ENCODE measurements at places on chromosomes 6 and 20.

DNA sequence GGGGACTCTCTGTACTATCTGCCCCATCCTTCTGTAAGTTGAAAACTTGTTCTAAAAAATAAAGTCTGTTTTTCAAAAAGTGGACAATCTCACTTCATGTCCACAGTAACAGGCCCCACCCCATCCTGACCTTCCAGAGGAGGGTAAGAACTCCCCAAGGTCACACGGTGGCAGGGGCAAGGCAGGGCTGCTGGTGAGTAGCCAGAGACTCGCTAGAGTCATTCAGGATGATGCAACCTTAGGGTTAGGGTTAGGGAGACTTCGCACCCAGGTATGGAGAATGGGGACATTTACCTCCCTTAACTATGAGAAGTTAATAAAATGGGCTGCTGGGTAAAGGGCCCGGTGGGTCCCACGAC, 15.4 kb downstream of the PEDS1 start:
- DNase-seq, result no peak

DNA sequence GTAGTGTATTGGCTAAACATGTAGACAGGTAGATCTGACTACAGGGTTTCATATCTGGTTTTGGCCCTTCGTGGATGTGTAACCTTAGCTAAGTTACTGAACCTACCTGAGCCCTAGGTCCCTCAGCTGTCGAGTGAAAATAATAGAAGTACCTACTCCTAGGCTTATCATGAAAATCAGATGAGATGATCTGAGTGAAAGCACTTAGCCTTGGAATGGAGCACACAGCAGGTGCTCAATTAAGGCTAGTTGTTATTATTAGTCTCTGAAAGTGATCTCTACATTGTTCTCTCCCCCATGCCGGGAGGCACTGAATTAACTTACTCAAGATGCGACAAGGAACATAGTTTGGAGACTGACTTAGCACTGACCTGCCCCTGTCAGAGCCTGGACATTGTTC, 174.7 kb upstream of the ZNF217 start:
- DNase-seq, result no peak

- no peak for DNase-seq
These were observed 323.2 kb downstream of the ADGRB3 start for GRCh38 chr6:68958327-68958726.

DNA sequence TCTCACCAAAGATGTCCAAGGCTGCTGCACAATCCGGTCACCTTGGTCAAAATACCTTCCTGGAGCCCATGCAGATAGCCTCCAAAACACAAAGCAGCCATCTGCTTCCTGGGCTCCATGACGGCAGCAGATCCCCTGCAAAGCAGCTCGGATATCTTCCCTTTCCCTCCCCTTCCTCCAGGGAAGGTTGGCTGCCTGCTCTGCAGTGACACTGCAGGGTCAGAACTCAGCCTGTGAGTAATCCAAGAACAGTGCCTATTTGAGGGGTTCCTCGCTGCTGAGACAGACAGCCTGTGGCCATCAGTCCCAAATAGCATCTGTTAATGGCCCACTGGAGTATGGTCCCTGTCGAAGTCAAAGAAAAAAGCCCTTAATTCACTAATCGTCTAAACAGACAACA, 270.8 kb downstream of the PREX1 start:
- no peak for DNase-seq

- DNase-seq, result no peak
These were observed 130.4 kb upstream of the PLCB4 start for GRCh38 chr20:8938532-8938931.

- DNase-seq, result no peak
These were observed 27.3 kb downstream of the RAMACL start for GRCh38 chr6:166559211-166559610.

DNA sequence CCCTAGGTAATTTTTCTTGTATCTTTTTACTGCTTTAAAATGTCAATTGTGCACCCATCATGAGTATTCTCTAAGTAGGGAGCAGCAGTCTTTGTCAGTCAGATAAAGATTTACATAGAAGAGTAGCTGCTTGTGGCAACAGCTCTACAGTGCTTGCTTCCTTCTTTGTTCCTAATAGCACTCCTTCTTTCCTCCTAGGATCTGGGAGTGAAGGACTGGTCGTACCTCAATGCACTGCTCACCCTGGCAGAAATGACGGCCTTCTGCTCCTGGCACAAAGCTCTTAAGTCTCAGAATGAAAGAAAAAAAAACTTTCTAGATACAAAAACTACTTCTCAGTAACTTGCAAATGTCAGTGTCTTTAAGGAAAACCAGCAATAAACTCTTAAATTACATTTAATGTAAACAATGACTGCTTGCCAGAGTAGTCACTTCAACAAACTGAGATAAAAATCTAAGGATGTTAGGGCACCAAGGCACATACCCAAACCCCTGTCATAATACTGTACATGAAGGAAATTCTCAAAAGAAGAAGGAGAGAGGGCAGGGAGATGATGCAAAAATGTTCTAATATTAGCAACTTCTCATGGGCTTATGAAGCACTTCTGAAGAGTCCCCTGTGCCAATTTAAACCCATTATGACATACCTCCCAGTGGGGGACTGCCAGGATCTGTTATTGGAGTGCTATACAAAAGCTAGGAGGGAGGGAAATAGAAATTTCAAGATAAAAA, 34.0 kb downstream of the NCOA6 start:
- DNase-seq, result peak; percentile 28

GRCh38 chr6:163585932-163586437, 171.5 kb downstream of the QKI start:
- no peak for DNase-seq

- DNase-seq, result no peak
These were observed 44.3 kb downstream of the EZR start for GRCh38 chr6:158774717-158775449.

- DNase-seq, result no peak
These were observed 9.2 kb downstream of the ECI2 start for GRCh38 chr6:4125933-4126864.

- DNase-seq, result peak; percentile 4
These were observed 13.4 kb upstream of the GHRH start for GRCh38 chr20:37274851-37275524.

GRCh38 chr6:151448623-151449022, 3.3 kb downstream of the RMND1 start:
- DNase-seq, result no peak

- DNase-seq, result no peak
These were observed 50.0 kb downstream of the SLC23A2 start for GRCh38 chr20:4951299-4951698.

GRCh38 chr6:138988469-138988834, 399 bp upstream of the REPS1 start:
- DNase-seq, result no peak

DNA sequence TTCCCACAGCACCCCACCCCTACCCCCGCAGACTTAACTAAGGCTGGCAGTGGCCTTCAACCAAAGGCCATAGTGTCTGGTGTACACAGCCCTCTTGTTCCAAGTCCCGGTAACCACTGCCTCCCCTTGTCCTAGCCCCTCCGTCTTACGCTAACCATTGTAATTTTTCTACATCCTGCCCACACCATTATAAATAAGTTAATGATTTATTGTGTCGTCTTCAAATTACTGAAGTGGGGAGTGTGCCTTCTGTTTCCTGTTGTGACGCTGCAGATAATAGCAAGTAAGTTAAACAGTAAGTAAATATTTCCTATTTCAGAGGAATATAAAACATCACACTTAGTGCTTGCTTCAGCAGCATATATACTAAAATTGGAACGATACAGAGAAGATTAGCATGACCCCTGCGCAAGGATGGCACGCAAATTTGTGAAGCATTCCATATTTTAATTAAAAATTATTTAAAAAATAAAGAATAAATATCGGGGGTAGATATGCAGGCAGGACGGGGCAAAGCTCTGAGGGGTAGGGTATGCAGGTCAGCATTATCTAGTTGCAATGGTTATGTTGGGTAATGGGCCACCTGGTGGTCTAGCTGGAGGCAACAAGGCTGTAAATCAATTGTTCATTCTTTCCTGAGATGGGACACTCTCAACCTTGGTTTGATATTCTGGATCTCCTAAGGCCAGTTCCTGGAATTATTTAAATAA, 15.1 kb downstream of the SRSF6 start:
- no peak for DNase-seq

DNA sequence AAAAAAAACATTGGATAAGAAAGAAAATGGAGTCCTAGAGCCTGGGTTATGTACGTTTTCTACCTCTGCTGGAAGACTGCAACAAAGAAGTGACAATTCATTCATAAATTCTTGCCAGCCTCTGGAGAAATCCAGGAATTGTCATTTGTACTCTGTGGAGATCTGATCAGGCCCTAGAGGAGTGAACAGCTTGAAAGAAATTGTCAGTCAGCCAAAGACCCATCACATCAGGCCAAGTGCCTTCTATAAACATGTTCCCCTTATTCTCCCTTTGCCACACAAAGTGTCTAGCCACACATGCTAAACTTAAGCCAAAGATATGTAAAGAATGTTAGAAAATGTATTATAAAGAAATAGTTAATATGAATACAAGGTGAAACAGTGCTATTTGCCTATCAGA, 152.4 kb downstream of the ADAT2 start:
- no peak for DNase-seq

DNA sequence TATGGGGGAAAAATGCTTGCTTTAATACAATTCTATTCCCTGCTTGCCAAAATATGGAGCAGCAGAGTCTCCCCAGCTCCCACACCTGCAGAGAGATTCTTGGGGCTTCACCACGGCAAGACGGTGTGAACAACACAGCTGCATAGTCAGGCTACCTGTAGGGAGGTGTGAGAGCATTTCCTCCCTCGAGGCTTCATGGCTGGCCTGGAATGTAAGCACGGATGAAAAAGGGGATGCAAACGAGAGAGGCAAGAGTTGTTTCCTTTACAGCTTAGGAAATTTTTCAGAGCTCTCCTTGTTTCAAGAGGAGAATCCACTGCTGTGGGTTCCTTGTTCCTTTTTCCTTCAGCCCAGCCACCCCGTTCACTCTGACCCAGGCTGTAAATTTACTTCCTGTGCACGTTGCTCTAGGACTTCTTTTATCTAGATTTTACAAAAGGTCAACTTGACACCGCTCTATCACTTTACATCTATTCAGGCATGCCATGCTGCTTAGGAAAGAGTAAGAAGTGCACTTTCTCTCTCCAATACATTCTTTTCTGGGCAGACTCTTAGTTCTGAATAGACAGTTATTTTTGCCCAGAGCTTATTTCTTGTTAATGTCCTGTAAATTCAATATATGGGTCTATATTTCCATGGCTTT, 197.1 kb downstream of the KHDC1L start:
- peak; percentile 60 for DNase-seq

DNA sequence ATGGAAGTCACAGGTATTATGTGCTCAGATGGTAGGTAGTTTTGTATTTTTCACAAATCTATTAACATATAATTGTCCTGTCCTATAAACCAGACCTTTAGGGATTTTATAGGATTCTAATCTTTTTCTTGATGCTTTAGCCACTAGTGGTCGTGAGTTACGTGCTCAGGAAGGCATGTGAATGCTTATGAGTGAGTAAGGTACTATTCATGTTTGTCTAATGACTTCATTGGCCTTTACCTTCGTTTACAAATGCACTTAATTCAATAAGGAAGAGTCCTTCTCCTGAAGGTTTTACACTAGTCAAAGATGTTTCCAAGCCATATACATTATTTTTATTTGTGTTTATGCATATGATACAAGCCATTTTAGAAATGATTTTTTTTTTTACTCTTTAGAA, 23.0 kb downstream of the PACRG start:
- no peak for DNase-seq

GRCh38 chr6:169905041-169905807, 153.8 kb downstream of the ERMARD start:
- no peak for DNase-seq

GRCh38 chr6:52591832-52592231, 15.0 kb upstream of the TRAM2 start:
- DNase-seq, result no peak
